ENCODE measurements at places on chromosomes 7 and 10.

GRCh38 chr10:122286867-122287266, 15.8 kb downstream of the BTBD16 start:
- DNase-seq = no peak

DNA sequence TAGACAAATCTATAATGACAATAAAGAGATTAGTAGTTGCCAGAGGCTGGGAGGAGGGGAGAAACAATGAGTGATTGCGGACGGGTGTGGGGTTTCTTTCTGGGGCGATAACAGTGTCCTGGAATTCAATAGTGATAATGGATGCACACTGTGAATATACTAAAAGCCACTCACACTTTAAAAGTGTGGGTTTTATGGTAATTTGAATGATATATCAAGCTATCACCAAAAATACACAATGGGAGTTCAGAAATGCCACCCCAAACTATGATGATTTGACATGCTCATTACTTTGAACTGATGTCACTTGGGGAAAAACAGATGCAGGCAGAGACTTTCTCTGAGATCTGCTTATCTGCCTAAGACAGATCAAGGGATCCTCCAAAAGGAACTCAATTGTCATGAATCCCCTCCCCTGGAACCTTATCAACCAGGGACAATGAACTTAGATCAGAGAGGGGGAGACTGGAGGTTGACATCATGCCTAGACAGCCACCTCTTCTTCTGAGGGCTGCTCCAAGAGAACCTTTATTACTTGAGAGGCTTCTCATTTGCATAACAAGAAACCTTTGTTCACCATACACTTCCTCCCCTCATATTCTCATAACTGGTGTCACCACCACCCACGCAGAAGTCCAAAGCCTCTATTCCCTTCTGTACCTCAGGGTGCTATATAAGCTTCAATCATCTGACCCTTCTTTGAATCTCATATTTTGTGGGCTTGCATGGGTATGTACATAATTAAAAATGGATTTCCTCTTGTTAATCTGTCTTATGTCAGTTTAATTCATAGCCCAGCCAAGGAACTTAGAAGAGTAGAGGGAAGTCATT, 14.8 kb upstream of the ZC3HAV1 start:
- DNase-seq = no peak

DNA sequence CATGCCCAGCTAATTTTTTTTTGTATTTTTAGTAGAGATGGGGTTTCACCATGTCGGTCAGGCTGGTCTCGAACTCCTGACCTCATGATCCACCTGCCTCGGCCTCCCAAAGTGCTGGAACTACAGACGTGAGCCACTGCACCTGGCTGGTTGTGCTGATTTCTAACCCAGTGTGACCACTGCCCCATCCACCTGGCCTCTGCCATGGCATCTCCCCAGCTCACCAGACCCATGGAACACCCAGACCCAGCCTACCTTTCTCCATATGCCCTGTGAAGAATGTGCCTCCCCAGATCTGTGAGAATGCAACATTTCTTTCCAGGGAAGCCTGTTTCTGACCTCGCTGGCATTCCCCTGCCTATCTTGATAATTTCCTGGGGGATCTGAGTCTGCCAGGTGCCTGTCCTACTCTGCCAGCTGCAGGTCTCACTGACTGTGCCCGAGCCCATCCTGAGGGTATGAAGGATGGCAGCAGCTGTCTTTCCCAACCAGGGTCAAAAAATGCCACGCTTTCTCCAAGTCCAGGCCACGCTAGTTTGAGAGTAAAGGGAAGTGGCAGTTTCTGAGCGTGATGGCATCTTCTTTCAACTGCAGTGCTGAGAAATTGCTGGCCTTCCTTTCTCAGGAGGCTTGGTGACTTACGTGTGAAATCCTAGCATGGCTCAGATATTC, 324.4 kb upstream of the ZNF32 start:
- DNase-seq = no peak

DNA sequence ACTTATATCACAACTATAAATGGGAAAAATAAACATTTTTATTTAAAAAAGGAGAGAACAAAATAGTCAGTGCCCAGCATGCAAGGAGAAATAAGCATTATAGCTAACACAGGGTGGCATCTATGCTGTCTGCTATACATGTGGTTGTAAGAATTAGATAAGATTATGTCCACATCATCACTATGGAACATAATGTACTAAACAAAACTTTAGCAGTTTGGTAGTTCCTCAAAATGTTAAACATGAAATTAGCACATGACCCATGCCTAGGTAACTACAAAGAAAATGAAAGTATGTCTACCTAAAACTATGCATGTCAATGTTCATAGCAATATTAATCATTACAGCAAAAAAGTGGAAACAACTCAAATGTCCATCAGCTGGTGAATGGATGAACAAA, 28.7 kb upstream of the RUFY2 start:
- no peak for DNase-seq

GRCh38 chr10:119541459-119542356, 811 bp downstream of the RGS10 start:
- peak; percentile 27 for DNase-seq

DNA sequence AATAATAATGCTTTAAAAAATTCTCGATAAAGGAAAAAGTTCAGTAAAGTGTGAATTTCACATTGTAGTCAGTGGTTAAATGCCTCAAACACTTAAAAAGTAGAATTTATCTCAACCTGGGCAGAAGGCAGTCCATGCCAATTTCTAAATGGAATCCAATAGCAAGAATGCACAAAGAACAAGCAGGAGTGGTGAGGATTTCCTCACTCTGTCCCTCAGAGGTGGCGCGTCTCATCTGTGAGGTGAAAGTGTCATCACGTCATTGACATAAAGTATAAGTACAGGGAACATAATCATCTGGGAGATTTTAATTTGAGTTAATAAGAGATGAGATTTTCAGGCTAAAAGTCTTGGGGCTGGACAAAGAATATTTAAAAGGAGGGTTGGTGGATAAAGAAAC, 10.0 kb upstream of the PRKCQ start:
- DNase-seq = no peak

GRCh38 chr7:4261601-4261960, 420.5 kb upstream of the FOXK1 start:
- no peak for DNase-seq

DNA sequence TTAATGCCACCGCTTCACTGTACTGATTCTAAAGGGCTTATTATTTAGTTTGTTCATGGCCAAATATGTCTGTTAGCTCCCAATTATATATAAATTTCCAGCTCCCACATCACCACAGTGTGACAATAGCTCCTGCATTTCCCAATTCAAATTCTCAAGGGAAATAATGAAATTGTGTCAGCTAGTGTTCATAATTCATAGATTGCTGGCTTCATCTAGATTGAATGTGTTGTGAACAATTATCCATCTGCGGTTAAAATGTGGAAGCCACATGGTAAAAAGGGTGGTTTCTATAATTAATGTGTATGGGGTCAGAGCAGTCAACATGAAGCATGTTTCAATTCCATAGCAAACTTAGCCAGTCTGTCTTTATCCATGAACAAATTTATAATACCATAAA, 154.3 kb downstream of the SEMA3E start:
- DNase-seq = no peak

DNA sequence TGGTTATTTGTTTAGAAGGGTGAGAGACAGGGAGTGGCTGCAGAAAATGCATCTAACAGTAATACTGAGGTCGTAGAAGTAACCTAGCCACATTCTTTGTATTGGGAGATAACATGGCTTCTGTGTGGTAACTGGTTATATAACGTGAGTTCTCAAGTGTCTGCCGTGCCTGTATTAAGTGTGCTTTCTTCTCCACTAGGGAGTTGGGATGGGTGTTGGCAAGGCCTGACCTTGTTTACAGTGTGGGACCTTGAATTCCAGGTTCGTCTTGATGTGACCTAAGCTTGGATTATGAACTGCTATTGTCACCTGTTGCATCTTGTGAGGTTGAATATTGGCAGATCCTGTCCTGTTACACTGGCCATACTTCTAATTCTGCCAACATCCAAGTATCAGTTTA, 145.3 kb upstream of the NAMPT start:
- no peak for DNase-seq

GRCh38 chr10:114431414-114432135, 27.3 kb upstream of the AFAP1L2 start:
- no peak for DNase-seq

DNA sequence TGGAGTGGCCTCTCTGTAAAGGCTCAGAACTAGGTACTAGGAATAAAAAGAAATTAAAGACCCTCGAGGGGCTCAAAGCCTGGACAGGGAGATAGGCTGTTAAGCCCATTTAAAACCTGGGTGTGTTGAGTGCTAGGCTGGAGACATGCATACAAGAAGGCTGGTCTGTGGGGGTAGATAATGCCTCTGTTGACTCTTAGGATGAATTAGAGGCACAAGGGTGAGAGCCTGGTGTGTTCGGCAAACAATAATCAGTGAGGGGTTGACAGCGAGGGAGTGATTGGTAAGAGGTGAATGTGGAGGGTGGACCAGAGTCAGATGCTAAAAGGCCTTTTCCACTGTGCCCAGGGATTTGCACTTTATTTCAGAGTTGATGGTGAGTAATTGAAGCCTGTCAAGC, 12.7 kb downstream of the GSTO2 start:
- no peak for DNase-seq

DNA sequence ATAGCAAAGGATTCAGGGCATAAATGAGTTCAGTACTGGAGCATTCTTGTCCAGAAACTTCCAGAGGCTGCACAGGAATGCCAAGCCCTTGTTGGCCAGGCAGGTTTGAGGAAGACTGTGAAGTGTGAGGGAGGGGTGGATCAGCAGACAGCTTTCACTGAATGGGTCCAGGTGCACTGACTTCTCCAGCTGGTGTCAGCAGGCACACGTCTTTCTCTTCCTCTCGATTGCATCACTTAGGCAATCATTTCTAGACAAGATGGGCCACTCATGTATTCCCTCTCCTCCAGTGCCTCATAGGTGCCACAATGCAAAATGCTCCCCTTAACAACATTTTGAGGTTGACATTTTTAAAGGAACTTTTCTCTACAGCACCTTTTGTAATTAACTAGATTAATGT, 15.6 kb upstream of the PLEKHS1 start:
- DNase-seq = no peak

DNA sequence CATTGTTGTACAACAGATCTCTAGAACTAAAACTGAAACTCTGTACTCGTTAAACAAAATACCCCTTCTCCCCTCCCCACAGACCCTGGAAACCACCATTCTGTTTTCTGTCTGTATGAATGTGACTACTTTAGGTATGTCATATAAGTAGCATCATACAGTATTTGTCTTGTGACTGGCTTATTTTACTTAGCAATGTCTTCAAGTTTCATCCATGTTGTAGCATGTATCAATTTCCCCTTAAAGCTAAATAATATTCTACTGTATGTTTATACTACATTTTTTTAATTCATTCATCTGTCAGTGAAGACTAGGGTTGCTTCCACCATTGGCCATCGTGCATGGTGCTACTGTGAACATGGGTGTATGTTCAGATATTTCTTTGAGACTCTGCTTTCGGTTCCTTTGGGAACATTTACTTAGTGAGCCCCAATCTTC, 71.2 kb upstream of the RPA3 start:
- no peak for DNase-seq

DNA sequence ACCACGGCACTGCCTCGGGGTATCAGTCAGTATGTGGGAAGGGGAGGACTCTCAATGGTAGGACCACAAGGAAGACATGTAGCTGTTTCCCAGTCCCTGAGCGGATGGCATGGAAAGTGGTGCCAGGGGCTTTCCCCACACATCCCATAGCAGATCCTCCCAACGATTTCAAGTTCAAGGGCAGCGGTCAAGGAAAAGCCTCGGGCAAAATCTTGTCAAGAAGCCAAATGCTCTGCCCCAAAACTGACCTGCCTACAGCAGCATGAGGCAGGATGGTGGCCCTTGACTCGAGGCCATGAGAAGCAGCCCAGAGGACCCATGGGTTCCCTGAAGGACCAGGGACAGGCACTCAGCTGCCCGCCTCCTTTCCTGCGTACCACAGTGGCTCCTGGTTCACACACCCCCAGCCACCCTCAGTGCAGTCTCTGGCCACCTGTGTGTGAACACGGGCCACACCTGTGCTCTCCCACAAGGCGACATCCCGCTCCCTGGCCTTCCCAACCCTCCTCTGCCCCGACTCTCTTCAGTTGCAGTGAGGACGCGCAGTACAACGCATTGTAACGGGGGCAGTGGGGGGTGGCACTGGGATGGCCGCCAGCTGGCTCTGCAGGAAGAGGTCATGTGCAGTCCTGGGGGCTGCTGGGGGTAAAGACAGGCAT, 43.6 kb downstream of the CTBP2 start:
- no peak for DNase-seq

DNA sequence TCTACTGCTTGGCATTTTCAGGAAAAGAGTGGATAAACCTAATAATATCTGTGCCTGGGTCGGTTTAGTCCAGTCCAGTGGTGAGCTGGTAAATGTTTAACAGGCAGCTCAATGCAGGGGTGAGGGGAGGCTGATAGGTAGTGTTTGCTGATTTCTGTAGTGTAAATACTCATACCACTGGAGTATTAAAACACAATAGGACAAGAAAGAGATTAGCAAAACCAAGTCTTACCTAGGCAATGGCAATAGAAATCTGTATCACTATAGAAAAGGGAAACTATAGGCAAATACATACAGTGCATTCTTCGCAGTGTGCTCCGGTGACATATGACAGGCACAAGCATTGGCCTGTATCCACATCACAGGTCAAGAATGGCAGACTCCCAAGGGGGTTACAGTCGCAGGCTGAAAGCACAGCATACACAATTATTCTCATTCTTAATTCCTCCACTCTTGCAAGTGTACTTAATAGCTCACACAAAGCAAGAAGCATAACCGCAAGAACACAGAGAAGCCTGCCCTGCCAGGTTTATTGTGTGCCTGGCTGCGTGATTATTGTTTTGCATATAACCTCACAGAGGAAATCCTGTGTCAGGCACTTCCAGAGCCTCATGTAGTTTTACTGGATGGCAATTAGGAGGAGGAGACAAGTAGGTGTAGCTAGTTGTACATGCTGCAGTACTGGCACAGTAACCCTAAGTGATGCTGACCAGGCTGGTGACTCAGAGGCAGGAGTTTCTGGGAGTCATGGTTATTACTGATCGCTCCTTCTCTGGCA, 35.0 kb downstream of the LAMB4 start:
- DNase-seq = no peak

GRCh38 chr10:3472287-3473051, 299.9 kb upstream of the PITRM1 start:
- no peak for DNase-seq

GRCh38 chr7:48540746-48541145, 369.5 kb downstream of the ABCA13 start:
- DNase-seq = no peak

- DNase-seq = no peak
Observed at GRCh38 chr10:34504534-34504933, 310.6 kb downstream of the PARD3 start.

DNA sequence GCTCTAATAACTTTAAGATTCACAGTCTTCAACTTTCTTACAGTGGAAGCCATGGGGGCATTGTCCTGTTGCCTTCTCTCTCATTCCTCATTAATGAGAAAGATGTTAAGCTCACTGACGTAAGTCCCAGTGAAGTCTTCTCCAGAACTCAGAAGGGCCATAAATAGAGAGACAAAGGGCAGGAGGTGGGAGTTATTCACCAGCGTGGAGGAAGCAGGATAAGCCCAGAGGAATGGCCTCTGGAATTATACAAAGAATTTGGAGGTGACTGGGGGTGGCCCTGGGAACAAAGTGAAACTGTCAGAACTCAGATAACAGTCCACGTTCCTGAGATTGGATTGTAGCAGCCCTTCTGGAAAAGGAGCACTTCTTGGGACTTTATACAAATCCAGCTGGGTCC, 52.4 kb downstream of the SORBS1 start:
- no peak for DNase-seq

All from stimulated activated CD8-positive, alpha-beta memory T cell treated with anti-CD3 and anti-CD28 coated beads, Interleukin-7, amount 100 ng/mL, for 1 hour (primary cell).